ENCODE measurements at places on chromosomes 2 and 18. TPM values are rescaled to one million over a fixed set of nuclear protein-coding genes. Genes with fewer than 3 reads are reported as not detected.

The KLHL29 gene
- 10.6 TPM for total RNA-seq

The C2orf69 gene
- total RNA-seq = 11.4 TPM

The TMEFF2 gene
- 0.12 TPM for total RNA-seq

The CHN1 gene
- 29.0 TPM for total RNA-seq

The UGT1A7 gene
- total RNA-seq = not detected

The IL1RL2 gene
- total RNA-seq = 0.21 TPM

The PSMA8 gene
- not detected for total RNA-seq

The SLC40A1 gene
- total RNA-seq = 5.7 TPM

The NT5DC4 gene
- not detected for total RNA-seq

The GPAT2 gene
- total RNA-seq = 6.6 TPM

The INSIG2 gene
- 19.7 TPM for total RNA-seq

The KRTCAP3 gene
- total RNA-seq = 4.6 TPM

The ADNP2 gene
- total RNA-seq = 20.6 TPM

The TEX44 gene
- total RNA-seq = not detected

The SPR gene
- total RNA-seq = 26.3 TPM

- no peaks in the 10 kb centered on the region for H3K27me3 ChIP-seq
- H3K4me3 ChIP-seq = no peak overlapping the region
- H3K4me1 ChIP-seq = no peaks in the 10 kb centered on the region
- H3K36me3 ChIP-seq = no peaks in the 10 kb centered on the region
- no peak for DNase-seq
Measured at GRCh38 chr18:32520771-32521170, 50.1 kb upstream of the GAREM1 start.

- DNase-seq = no peak
- H3K4me3 ChIP-seq = no peak overlapping the region
- H3K27me3 ChIP-seq = no peaks in the 10 kb centered on the region
- no peaks in the 10 kb centered on the region for H3K36me3 ChIP-seq
- H3K4me1 ChIP-seq = no peaks in the 10 kb centered on the region
- no peak overlapping the region for H3K27ac ChIP-seq
Measured at GRCh38 chr2:220555961-220556630, 928.7 kb downstream of the SLC4A3 start.

DNA sequence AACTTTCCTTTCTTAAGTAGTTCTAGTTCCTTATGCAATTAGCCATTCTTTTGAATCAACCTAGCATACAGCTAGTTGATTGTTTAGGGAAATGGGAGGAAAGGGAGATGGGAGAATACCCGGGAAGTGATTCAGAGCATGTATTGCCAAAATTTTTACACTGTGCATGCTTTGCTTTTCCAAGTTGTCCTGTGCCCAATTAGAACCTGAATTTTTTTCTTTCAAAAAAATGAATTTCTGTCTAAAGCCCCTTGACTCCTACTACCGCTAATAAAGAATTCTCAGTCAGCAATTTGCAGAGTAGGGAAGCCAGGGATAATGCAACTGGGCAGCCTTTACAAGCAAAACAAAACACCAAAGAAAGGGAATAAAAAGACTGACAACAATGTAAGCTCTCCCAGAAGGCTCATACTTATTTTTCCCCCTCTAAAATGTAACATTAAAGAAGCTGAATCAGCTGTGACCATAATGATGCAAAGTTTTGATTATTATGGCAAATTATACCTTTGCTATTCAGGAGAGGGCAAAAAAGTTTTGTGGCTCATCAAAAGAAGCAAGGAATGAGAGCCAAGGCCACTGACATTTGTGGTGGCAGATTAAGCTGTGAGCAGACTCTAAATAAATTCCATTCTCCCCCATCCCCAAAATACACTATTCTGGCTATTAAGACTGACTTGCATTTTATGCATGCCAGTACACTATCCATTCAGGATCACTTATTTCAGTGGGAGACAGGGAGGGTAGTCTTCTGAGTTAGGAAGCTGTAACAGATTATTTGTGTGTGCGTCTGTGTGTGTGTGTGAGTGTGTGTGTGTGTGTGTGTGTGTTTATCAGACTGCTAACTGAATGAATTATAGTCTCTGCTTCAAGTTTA lies 174.3 kb downstream of the ERBB4 start:
- H3K4me3 ChIP-seq = no peak overlapping the region
- no peaks in the 10 kb centered on the region for H3K27me3 ChIP-seq
- H3K4me1 ChIP-seq = peaks cover 3% of the 10 kb centered on the region
- no peak overlapping the region for H3K27ac ChIP-seq

- H3K27me3 ChIP-seq = no peaks in the 10 kb centered on the region
- no peak overlapping the region for H3K4me3 ChIP-seq
- peaks cover 7% of the 10 kb centered on the region for H3K4me1 ChIP-seq
- DNase-seq = no peak
- H3K36me3 ChIP-seq = no peaks in the 10 kb centered on the region
- no peak overlapping the region for H3K27ac ChIP-seq
Measured at GRCh38 chr2:46647766-46648742, 168.7 kb downstream of the TMEM247 start.

DNA sequence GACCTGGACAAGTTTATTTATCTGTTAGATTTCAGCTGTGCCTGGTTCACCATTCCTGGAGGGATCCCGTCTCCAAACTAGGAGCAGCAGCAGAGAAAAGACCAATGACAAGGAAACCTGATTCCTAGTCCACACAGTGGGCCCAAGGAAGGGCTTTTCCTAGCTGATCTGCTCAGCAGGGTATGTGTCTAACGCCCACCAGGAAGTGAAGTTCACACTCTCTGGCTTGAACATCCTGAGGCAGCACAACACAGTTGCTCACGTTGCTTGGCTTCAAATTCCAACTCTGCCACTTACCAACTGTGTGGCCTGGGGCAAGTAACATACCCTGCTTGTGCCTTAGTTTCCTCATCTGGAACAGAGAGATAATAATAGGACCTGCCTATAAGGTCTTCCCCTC lies 42.9 kb downstream of the XDH start:
- no peaks in the 10 kb centered on the region for H3K4me1 ChIP-seq
- H3K4me3 ChIP-seq = no peak overlapping the region
- no peaks in the 10 kb centered on the region for H3K36me3 ChIP-seq
- DNase-seq = no peak
- H3K27ac ChIP-seq = no peak overlapping the region

GRCh38 chr2:56017784-56018183 lies 94.2 kb upstream of the EFEMP1 start:
- DNase-seq = peak; percentile 75
- no peak overlapping the region for H3K4me3 ChIP-seq
- H3K27ac ChIP-seq = peak overlapping the region; percentile 52

DNA sequence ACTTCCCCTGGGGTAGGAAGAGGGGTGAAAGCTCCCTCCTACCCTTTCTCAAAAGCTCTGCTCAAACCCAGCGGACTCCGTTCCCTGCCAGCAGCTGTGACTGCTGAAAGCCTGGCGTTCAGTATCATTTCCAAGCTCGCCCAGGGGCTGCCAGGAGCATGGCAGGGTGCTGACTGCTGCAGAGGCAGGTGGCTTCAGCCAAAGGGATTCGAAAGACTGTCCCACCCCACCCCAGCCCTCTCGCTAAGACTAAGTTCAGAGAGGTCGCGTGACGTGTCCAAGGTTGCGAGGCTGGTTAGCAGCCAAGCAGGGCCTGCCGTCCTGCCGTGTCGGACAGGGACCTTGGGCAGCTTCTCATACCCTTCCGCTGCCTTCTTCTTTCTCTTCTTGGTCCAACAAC lies 72.3 kb upstream of the RAB12 start:
- no peak overlapping the region for H3K27ac ChIP-seq
- DNase-seq = no peak
- H3K27me3 ChIP-seq = no peaks in the 10 kb centered on the region
- H3K4me3 ChIP-seq = no peak overlapping the region
- H3K4me1 ChIP-seq = no peaks in the 10 kb centered on the region

- no peaks in the 10 kb centered on the region for H3K27me3 ChIP-seq
- no peaks in the 10 kb centered on the region for H3K36me3 ChIP-seq
- peak overlapping the region; percentile 89 for H3K27ac ChIP-seq
- peak overlapping the region; percentile 100 for H3K4me3 ChIP-seq
- peak; percentile 72 for DNase-seq
Measured at GRCh38 chr2:160492401-160493226, 993 bp downstream of the RBMS1 start.

DNA sequence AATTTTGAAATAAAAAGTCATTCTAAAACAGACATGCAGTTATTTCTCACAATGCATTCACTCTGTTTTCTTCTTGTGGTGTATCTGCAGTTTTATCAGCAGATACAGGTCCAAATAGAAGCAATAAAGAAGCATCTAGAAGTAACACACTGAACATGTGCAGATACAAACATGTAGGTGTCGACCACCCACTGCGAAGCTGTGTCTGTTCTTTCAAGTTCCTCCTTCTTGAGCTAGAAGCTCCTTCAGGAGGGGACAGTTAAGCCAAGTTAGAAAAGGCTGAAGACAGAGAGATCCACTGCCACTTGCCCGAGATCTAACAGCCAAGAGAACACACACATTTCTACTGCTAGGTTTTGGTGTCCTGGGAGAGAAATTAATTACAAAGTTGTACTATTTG lies 30.1 kb downstream of the WDFY1 start:
- H3K36me3 ChIP-seq = peaks cover 8% of the 10 kb centered on the region
- no peak overlapping the region for H3K27ac ChIP-seq
- no peaks in the 10 kb centered on the region for H3K27me3 ChIP-seq
- no peak for DNase-seq
- H3K4me1 ChIP-seq = peaks cover 20% of the 10 kb centered on the region
- H3K4me3 ChIP-seq = no peak overlapping the region

- no peaks in the 10 kb centered on the region for H3K36me3 ChIP-seq
- no peaks in the 10 kb centered on the region for H3K27me3 ChIP-seq
- no peak overlapping the region for H3K27ac ChIP-seq
- no peaks in the 10 kb centered on the region for H3K4me1 ChIP-seq
- H3K4me3 ChIP-seq = no peak overlapping the region
Measured at GRCh38 chr18:28455971-28456370, 279.0 kb upstream of the CDH2 start.

DNA sequence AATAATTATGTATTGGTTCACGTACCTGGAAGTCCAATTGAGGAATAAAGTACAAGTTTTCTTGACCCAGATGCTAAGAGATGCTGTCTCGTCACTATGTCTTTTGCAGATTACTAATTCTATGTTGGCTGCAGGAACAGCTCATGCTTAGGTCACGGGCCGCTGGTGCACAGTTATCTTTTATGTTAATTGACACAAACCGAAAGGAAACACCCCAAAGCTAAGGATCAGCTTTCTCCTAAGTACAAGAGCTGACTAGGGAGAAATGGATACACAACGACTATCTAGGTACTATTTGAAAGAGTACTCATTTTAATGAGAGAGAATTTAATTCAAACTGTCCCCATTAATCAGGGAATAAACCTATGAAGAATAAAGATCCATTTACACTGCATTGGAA lies 217.7 kb upstream of the SLC35G4 start:
- H3K27ac ChIP-seq = no peak overlapping the region
- no peak overlapping the region for H3K4me3 ChIP-seq
- DNase-seq = no peak
- H3K27me3 ChIP-seq = no peaks in the 10 kb centered on the region
- no peaks in the 10 kb centered on the region for H3K36me3 ChIP-seq

DNA sequence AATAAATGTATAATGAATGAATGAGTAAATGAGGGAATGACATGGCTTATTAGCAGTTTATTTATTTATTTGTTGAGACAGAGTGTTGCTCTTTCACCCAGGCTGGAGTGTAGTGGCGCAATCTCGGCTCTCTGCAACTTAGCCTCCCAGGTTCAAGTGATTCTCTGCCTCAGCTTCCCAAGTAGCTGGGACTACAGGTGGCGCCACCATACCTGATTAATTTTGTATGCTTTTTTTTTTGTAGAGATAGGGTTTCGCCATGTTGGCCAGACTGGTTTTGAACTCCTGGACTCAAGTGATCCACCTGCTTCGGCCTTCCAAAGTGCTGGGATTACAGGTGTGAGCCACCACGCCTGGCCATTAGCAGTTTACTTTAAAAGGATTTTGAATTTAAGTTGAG lies 100.3 kb upstream of the CAVIN2 start:
- H3K36me3 ChIP-seq = no peaks in the 10 kb centered on the region
- no peaks in the 10 kb centered on the region for H3K27me3 ChIP-seq
- H3K27ac ChIP-seq = no peak overlapping the region

DNA sequence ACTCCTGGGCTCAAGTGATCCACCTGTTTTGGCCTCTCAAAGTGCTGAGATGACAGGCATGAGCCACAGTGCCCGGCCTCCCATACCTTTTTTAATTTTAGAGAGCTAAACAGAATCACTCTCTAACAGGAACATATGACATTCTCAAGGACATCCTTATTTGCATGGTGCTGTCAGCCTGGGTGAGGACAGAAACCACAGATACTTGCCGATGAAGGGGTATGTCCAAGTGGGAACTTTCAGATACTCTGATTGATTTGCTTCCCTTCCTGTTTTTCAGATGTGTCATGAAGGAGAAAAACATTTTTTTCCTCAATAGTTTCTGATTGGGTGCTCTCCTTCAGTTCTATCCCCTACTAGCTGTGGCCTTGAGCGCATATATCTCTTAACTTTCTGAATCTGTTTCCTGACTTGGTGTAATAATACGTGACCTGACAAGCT lies 49.6 kb downstream of the MYO3B start:
- H3K36me3 ChIP-seq = no peaks in the 10 kb centered on the region
- H3K4me3 ChIP-seq = no peak overlapping the region
- no peak for DNase-seq
- peaks cover 2% of the 10 kb centered on the region for H3K27me3 ChIP-seq
- H3K27ac ChIP-seq = no peak overlapping the region

DNA sequence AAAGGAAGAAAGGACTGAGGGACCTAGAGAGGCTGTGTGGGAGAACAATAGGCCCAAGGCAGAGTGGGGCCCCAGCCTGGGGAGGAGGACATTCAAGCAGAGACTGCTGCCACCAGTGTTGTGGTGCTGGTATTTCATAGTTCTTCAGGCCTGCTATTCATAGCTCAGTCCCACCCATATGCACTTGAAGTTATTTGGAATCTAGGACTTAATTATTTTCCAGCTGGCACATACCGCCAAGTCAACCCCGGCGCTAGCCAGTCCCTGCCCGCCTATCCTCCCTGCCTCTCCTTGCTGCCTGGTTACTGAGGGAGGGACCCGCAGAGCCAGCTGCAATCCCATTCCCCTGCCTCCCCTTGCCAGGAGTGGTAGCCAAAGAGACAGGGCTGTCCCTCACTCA lies 141.2 kb downstream of the CABLES1 start:
- no peaks in the 10 kb centered on the region for H3K36me3 ChIP-seq
- peaks cover 16% of the 10 kb centered on the region for H3K4me1 ChIP-seq
- no peaks in the 10 kb centered on the region for H3K27me3 ChIP-seq

- peaks cover under 1% of the 10 kb centered on the region for H3K36me3 ChIP-seq
- no peak for DNase-seq
- no peak overlapping the region for H3K27ac ChIP-seq
- no peak overlapping the region for H3K4me3 ChIP-seq
- peaks cover 13% of the 10 kb centered on the region for H3K4me1 ChIP-seq
- H3K27me3 ChIP-seq = no peaks in the 10 kb centered on the region
Measured at GRCh38 chr2:24287171-24287570, 73.2 kb downstream of the ITSN2 start.

GRCh38 chr2:235568431-235568830 lies 74.6 kb downstream of the AGAP1 start:
- H3K27ac ChIP-seq = no peak overlapping the region
- H3K4me1 ChIP-seq = peaks cover 7% of the 10 kb centered on the region
- no peaks in the 10 kb centered on the region for H3K36me3 ChIP-seq
- no peaks in the 10 kb centered on the region for H3K27me3 ChIP-seq
- no peak for DNase-seq

Measured in endothelial cell of umbilical vein (primary cell).